ENCODE measurements at places on chromosomes 7 and 10.

- no peak for DNase-seq
These were observed 93.6 kb upstream of the PCBD1 start for GRCh38 chr10:70981936-70982335.

DNA sequence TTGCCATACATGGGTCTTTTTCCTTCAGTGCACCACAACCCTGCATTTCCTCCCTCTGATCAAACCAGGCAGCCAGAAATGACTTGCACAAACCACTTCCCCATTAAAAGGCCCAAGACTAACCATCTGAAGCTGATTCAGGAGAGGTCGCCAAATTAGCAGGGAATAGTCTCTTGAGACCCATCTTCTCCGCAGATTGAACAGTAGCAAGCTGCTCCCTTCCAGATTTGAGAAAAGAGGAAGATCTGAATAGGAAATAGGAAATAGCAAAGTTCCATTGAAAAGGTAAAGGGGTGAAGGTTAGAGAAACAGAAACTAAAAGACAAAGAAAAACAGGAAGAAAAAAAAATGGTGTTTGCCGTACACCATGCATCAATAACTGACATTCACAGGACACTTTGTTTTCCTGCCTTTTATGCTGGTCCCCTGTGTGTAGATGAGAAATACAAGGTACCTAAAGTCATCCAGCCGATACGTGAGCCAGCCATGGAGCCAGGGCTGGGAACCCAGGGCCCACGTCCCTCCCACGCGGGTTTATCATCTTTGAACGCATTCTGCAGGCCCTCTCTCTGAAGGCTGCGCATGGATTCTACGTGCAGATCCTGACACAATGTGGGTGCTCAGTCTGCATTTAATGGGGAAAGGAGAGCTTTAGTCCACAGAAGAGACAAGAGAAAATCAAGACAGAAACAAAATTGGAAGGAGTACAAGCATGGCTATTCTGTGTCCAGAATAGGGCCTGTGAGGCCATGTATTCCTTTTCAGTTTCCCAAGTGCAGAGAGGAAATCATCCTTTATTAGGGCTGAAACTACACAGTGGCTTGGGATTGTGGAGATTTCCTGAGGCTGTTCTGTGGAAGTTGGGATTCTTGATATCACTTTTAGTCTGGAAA is 268.4 kb upstream of the NPVF start:
- DNase-seq, result peak; percentile 14

DNA sequence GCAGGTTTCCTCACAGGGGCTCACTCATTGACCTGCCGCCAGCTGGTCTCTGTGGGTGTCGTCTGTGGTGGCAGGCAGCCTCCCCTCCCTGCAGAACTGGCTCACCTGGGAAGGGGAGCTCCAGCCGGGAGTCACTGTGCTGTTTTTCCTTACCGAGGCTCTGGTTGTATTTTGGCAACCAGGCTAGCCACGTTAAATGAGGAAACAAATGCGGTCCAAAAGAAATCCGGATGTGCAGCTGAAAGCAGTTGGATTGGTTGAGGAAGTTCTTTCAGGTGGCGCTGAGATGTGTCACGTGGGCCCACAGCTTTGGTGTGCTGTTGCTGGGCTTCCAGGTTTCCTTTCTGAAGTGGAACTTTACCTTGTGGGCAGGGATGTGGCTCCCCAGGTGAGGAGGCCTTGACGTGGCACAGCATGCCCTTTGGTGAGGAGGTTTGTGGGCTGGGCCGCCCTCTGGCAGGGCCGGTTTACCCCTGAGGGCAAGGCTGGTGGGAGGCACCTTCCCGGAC is 14.2 kb downstream of the MTURN start:
- DNase-seq, result no peak

- DNase-seq, result no peak
These were observed 32.1 kb upstream of the ZNF735 start for GRCh38 chr7:64174941-64175340.

DNA sequence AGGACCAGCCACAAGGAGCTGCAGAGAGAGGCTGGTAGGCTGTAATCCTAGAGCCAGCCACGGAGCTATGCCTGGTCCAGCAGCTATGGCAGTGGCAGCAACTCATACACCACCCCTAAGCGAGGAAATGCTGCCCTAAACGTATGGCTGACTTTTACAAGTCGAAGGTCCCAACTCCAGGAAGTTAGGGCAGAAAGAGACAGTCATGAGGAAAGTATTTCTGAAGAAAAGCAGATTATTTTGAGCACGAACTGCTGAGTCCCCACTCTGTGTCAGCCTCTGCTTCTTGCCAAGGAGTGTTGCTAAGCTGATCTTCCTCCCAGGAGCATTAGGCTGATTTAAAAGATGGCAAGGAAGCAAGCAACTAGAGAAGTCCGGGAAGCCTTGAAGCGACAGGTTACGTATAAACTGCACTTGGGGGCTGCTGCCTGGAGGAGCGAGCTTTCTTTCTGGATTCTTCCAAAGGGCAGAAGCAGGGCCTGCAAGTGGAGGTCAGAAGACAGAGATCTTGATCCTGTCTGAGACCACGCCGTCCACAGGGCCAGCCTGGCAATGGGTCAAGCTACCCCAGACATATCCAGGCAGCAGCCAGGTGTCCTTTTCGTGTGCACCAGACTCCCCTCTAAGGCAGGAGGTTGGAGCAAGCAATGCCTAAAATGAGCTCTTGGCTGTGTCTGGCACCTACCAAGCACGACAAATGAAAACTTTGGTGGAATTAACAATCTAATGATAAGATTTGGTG is 39.4 kb downstream of the PLXNA4 start:
- no peak for DNase-seq

DNA sequence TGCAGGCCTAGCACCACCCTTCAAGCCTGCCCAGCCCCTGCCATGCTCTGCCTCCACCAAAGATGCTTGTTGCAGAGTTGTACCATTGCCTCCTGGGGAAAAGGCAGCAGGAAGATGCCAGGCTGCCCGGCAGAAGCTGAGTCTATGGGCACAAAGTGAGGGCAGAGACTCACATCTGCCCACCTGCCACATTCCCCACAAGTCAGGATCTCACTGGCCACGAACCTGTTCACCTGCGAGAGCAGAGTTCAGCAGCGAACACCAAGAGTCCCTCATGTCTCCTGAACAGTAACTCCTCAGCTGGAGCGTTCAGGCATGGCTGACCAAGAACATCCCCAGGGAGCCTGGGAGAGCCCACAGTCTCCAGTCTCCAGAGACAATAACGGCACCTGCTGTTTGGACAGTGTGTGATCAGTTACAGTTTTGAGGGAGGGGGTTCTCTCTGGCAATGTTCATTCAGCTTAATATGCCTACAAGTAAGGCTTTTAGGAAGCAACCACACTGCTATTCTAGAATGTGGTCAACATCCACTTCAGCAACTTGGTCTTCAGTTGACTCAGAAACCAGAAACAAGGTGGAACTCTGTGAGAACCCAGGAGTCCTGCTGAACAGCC is 78.5 kb downstream of the GRID1 start:
- DNase-seq, result no peak

DNA sequence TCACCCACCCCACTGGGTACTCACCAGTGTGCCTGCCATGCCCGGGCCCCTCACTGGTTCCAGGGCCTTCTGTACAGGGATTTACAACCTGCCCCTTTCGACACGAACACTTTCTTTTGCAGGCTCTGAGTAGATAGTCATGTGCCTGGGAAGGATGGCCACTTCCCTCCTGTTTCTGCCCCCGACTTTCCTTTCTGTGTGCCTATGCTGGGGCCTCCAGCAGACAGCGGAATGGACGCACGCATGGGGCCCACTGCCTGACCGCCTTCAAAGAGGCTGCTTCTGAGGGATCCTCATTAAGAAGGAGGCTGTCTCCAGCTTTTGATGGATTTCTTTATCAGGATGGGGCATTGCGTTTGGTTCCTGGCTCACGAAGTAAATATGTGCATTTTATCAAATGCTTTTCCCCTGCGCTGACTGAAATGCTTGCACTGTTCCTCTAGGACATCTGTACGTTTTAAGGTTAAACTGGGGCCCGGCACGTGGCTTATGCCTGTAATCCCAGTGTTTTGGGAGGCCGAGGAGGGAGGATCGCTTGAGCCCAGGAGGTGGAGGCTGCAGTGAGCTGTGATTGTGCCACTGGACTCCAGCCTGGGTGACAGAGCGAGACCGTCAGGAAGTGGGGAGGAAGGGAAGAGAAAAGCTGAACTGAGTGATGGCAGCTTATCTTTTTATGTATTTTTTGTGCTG is 29.4 kb upstream of the NKX6-2 start:
- no peak for DNase-seq
